ENCODE measurements at places on chromosomes 4 and X.

DNA sequence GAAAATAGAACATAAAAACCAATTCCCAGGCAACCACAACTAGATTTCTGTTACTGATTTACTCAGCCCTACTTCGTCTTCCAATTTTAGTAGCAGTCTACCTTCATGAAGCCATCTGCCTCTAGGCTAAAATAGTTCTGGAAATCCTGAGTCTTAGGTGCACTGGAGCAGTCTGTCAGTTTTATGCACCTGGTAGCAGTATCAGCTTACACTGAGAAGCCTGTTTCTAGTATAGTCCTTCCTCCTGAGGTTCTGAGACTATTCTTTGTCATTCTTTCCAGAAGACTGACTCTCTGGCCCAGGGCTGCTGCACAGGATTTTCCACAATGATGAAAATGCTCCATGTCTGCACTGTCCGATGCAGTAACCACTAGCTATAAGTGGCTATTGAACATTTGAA is 16.9 kb upstream of the HPRT1 start:
- DNase-seq, result no peak

- DNase-seq, result no peak
These were observed 69.4 kb downstream of the RWDD4 start for GRCh38 chr4:183589461-183590099.

DNA sequence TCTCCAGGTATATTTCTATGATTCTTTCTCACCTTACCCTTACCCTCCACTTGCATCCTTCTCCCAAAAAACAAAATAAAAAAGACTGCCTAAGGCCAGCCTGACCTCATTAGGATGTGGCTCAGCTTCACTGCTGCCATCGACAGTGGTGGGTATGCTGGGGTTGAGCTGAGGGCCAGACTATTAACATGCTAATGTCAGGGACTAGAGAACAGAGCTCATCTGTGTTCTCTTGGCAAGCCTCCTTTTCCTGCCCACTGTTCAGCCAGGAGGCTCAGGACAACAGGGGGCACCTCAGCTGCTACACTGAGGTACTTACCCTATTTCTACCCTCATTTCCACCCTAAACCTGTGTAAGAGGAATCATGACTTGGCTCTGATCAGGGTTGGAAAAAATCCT is 59.3 kb downstream of the MSN start:
- no peak for DNase-seq

DNA sequence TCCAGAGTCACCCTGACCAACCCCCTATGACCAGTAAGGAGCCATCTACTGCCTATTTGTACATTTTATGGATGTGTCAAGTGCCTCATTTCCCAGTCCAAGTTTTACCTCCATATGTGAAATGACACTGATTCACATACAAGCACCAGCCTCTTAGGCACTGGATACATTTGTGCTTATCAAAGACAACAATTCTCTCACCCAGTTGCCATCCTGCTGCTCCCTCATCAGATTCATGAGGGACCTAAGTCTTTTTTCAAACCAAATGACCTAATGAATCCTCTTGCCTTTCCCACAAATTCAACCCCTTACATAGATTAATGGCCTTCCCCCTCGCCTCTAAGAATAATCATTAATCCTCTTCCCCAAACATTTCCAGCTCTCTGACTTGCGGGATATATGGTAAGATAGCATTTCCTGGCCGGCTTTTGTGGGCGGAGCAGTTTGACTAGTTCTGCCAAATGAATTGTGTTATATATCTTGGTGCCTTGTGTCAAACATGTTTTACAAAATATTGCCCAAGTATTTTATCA is 233.9 kb downstream of the ARAP2 start:
- DNase-seq, result no peak

DNA sequence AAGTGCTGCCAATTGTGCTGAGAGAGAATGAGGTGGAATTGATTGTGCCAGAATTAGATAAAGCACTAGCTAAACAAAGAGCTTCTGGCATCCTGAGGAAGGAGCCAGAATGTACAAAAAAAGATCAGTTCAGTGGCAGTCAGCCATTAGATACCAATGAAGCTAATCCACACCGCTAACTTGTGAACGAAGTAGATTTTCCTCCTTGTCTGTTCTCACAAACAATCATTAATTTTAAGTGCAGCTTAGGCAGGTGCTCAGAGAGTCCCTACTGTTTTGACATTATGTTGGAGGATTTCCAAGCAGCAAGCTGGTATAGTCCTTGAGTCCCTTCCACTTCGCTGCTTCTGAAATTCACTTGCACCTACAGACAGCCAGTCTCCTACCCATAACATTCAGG is 617.4 kb downstream of the CENPC start:
- DNase-seq, result no peak

GRCh38 chrX:44903830-44904530 is 31.0 kb downstream of the KDM6A start:
- DNase-seq, result no peak

DNA sequence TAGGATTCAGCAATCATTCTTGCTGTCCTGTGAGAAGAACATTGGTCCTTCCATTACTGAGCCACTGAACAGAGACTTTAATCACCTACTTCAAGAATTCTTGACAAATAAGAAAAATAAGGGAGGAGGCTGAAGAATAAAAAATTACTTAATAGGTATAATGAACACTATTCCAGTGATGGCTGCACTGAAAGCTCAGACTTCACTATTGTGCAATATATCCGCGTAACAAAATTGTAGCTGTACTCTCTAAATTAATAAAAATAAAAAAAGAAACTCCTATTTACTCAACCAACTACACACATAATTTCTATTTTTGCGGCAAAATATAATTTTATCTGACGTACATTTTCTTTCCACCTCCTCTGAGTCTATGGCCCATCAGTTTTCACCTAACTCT is 2441.0 kb downstream of the PCDH7 start:
- DNase-seq, result no peak

DNA sequence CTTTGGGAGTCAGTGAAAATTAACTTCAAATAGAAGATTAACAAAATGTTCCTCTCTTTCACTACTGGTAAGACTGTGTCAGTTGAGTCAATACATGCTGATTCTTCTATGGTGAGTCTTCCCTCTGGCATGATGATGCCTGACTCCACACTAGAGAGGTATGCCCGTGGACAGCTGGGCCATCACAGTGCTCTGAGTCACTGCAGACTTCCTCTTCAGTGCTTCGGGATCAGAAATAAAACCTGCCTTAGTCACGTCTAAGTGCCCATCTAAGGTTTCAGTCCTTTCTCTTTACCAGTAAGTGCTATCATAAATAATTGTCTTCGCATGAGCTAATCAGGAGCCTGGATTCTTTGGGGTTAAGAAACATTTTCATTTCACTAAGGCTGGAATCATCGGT is 1.6 kb upstream of the ASB5 start:
- no peak for DNase-seq

DNA sequence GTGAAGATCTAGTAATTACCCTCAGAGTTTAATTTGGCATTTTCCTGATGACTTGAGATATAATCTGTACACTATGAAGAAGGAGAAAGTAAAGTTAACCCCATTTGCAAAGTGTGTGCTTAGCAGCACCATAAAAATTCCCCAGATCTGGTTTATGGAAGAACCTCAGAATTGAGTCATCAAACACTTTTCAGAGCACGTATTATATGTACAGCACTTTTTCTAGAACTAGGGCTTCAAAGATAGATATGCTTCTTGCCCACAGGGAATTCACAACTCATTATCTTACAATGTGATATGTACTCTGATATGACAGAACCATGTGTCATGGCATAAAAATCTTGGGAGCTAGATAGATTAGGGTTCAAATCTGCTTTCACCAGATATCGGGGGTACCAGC is 150.9 kb downstream of the SLC10A7 start:
- no peak for DNase-seq

- DNase-seq, result no peak
These were observed 18.9 kb upstream of the USP9X start for GRCh38 chrX:41066391-41066790.

GRCh38 chrX:15739886-15740285 is 1.8 kb downstream of the CA5B start:
- DNase-seq, result no peak

GRCh38 chrX:22800360-22800759 is 199.4 kb upstream of the DDX53 start:
- no peak for DNase-seq

GRCh38 chr4:5389756-5390310 is 318.5 kb downstream of the EVC2 start:
- no peak for DNase-seq

DNA sequence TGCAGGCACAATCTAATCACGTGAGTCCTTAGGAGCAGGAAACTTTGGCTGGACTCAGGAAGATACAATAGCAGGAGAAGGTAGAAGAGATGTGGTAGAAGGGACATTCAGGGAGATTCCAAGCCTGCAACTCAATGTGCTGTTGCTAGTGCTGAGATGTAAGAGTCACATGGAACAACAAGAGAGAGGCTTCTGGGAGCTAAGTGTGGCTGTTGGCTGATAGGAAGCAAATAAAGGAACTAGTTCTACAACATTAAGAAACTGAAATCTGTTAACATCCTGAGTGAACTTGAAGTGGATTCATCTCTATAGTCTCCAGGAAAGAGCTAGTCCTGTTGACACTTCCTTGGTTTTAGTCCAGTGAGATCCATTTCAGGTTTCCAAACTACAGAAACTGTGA is 1207.4 kb downstream of the ADGRL3 start:
- no peak for DNase-seq

DNA sequence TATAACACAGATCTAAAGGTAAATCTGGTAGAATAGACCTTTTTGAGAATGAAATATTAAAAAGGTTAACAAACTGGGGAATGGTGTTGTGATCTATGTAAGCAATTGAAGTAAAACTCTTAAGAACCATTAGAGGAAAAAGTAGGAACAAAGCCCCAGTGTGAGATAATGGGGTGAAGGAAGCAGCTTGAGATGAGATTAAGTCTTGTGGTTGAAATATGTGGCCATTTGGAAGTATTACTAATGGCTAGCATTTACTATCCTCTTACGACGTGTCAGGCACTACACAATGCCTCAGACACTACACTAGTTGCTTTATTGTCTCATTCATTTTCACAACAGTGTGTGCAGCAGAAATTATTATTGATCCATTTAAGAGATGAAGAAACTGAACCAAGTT is 25.9 kb upstream of the NDNF start:
- DNase-seq, result no peak

DNA sequence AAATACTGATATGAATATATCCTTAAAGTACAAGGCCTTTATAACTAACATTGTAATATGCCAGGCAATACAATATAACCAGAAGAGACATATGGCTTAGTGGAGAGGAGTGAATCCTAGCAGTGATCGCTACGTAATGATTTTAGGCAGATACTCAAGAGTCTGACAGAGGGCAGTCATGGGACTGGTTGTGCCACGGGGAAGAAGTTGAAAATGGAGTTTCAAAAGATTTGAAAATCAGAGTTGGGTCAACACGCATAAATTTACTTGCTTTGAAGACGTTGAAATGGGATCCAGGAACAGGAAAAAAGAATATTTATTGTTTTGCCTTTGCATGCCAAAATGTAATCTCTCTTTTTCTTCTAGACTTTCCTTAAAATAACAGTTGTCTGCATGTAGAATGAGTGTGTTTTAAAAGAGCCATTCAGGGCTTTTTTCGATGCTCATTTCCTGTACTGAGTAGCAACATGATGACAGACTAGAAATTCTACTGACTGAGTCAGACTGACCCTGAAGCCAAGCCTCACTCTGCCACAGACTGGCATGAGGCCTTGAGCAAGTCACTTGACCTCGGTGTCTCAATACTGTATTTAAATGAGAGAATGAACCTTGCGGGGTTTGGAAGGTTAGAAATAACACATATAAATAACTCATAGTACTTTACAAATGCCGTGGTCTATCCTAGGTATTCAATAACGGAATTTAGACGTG is 8.1 kb upstream of the SMS start:
- DNase-seq, result no peak

- no peak for DNase-seq
These were observed 216.5 kb upstream of the DKK2 start for GRCh38 chr4:107252571-107252970.

DNA sequence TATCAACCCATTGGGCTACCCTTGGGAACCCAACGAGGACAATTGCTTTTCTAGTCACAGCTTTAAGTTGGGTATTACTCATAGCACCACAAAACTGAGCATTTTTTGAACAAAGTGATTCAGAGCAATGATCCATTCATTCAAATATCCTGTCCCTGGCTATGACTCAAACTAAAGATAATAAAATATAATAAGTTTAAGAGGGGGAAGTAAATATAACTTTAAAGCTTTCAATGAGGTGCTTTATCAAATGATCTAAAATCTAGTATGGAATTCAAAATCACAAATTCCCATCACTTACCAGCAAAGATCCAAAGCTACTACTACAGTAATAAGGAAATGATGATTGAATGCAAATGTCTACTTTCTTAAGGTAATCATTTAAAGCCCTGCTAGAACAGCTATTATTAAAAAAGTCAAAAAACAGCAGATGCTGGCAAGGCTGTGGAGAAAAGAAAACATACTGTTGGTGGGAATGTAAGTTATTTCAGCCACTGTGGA is 39.8 kb upstream of the S100G start:
- DNase-seq, result no peak

DNA sequence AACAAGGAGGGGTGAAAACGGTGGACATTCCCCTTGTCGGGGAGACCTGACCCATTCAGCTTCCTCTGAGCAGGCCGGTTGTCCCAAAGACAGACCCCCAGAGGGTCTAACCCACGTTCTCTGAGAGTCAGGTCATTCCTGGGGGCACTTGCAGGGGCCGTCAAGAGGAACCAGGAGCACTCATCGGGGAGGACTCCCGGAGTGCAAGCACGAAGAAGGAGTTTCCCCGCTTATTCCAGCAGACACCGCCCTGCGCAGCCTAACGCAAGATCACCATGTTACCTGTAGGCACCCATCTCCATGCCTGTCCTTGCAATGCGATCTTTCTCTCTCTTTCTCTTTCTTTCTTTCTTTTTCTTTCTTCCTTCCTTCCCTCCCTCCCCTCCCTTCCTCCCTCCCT is 154.2 kb downstream of the SHOX start:
- no peak for DNase-seq

- no peak for DNase-seq
These were observed 202.3 kb downstream of the PPP3CA start for GRCh38 chr4:101145021-101145420.

GRCh38 chr4:78293821-78294301 is 236.7 kb downstream of the FRAS1 start:
- DNase-seq, result no peak

DNA sequence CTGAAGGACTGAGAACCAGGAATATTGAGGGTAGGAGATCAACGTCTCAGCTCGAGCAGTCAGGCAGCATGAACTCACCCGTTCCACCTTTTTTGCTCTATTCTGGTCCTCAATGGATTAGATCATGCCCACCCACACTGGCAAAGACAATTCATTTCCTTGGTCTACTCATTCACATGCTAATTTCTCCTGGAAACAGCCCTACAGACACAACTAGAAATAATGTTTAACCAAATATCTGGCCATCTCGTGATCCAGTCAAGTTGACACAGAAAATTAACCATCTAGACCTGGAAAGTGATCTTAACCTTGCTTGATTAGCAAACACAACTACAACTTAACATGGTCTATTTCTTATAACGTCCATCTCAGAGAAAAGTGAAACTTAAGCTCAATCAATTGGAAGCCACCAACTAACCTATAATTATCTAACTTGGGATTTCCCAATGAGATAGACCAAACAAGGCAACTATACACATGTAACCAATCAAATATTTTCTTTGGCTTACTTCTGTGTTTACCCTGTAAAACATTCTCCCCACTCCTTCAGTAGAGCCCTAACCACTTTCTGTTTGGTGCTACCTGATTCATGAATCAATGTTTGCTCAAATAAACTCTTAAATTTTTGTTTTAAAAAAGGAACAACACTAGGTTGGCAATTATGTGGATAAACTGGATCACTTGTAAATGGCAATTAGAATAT is 69.7 kb upstream of the MAMLD1 start:
- no peak for DNase-seq
